H1 (cell line): ENCODE measurements at places on chromosomes 5 and 9. TPM values are rescaled to one million over a fixed set of nuclear protein-coding genes. Genes with fewer than 3 reads are reported as not detected.

The DNAJC21 gene
- 3.2 and 5.1 TPM in 2 replicates for polyA plus RNA-seq

The NUTM2F gene
- polyA plus RNA-seq: 0.06 and 0.28 TPM in 2 replicates

The CCL19 gene
- not detected in 2 replicates for polyA plus RNA-seq

The GGTA1 gene
- polyA plus RNA-seq: not detected in 2 replicates

The VAV2 gene
- polyA plus RNA-seq: 13.6 and 17.6 TPM in 2 replicates

The ANKRD18B gene
- polyA plus RNA-seq: 0.69 and 1.6 TPM in 2 replicates

The PAM gene
- 30.4 and 32.5 TPM in 2 replicates for polyA plus RNA-seq

The AQP7 gene
- polyA plus RNA-seq: 0.38 TPM in 1 of 2 replicates, not detected in the other

The CSF2 gene
- not detected in 2 replicates for polyA plus RNA-seq

The GPR151 gene
- polyA plus RNA-seq: 0.03 TPM in 1 of 2 replicates, not detected in the other

The SHOC1 gene
- polyA plus RNA-seq: not detected in 2 replicates

The THBS4 gene
- polyA plus RNA-seq: 25.4 and 27.5 TPM in 2 replicates

The C5orf52 gene
- not detected in 2 replicates for polyA plus RNA-seq

The IL13 gene
- polyA plus RNA-seq: not detected in 2 replicates

The PCDHGC4 gene
- 2.1 and 2.8 TPM in 2 replicates for polyA plus RNA-seq

The APBA1 gene
- polyA plus RNA-seq: 0.36 and 0.39 TPM in 2 replicates

The STK32A gene
- polyA plus RNA-seq: 0.52 and 1.3 TPM in 2 replicates

The TSLP gene
- polyA plus RNA-seq: 0.31 and 0.39 TPM in 2 replicates

The WDR38 gene
- not detected in 2 replicates for polyA plus RNA-seq

The C9orf153 gene
- polyA plus RNA-seq: 0.05 TPM in 1 of 2 replicates, not detected in the other

The NKD2 gene
- polyA plus RNA-seq: 5.5 and 7.8 TPM in 2 replicates

The LOX gene
- 1.1 and 1.5 TPM in 2 replicates for polyA plus RNA-seq

The INSL6 gene
- not detected in 2 replicates for polyA plus RNA-seq

The ELOVL7 gene
- polyA plus RNA-seq: 2.5 and 3.1 TPM in 2 replicates

The LHX3 gene
- polyA plus RNA-seq: 0.02 and 0.03 TPM in 2 replicates

The PRR16 gene
- polyA plus RNA-seq: 1.3 and 1.6 TPM in 2 replicates

The NELFB gene
- polyA plus RNA-seq: 57.6 and 86.5 TPM in 2 replicates

The MEF2C gene
- 0.59 and 0.75 TPM in 2 replicates for polyA plus RNA-seq

The IL33 gene
- polyA plus RNA-seq: not detected in 2 replicates

The RASEF gene
- polyA plus RNA-seq: 1.1 and 1.2 TPM in 2 replicates
